Activated CD8-positive, alpha-beta memory T cell treated with anti-CD3 and anti-CD28 coated beads for 1 hour (primary cell): ENCODE measurements at places on chromosomes 11 and 22.

GRCh38 chr11:126406368-126406767 is 50.9 kb downstream of the ST3GAL4 start:
- no peak for DNase-seq

DNA sequence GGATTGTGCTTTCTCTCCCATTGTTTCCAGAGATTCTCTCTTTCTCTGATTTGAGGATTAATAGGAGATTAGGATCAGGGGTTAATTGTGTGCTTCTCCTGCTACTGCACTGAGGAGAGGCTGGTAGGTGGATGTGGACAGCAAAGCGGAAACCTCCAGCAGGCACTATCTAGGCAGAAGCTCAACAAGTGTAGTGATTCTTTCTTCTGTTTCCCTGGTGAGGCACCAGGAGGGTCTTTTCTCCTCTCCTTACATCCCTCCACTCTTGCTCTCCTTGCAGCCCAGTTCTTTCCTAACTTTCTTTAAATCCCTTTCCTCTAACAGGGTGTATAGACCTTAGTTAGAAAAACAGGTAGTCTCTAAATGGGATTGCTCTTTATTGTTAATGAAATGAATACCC is 1.9 kb upstream of the ZBTB16 start:
- no peak for DNase-seq

DNA sequence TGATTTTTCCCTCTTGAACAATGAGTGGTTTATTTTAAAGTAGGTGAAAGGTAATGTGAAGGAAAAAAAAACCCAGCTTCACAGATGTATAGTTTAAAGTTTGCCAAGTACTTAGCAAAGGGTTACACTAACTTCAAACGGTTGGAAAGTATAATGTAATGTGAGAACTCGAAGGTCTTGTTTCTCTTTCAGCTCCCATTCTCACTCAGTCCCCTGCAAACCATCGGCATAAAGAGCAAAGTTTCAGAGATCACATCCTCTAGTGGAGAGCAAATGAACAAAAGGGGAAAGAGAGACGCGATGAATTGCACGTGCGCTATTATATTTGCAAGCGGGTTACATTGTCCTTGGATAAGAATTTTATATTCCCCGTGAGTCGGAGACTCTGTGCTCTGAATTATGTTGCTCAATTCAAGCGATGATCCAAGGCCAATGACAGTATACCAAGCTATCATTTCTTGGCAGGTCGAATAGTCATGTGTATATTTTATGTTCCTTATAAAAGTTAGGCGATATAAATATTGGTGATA is 37.6 kb upstream of the BIRC3 start:
- DNase-seq, result no peak

DNA sequence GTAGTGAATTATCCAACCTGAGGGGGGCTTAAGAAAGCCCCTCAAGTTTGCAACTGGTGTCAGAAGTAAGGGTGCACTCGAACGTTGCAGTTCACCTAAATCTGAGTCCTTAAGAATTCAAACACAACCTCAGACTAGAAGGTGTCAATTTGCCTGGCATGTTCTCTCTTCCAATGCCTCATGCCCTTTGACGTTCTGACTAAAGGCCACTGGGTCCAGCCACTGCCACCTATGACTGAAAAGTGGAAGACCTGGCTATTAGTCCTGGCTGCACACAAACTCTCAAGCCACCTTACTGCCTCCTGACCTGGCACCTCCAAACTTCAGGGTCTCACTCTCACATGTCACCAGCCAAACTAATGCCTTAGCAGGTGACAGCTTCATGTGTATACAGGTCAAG is 8.0 kb downstream of the APOL4 start:
- no peak for DNase-seq

DNA sequence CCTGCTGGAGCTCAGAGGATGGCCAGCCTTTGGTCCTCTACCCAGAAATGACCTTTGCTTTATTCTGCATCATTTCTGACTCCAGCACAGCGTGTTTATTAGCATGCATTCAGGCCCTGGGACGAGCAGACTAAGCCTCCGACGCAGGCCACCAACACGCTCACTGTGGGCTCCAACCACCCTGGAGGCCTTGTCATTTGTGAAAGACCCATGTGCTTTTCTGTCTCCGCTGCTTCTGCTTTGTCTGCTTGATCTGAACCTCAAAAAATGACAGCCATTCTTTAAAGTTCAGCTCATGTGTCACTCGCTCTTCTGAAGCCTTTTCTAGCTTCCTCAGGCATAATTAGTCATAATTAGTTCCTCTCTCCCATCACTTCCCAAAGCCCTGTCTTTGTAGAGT is 109.1 kb upstream of the TIMP3 start:
- DNase-seq, result no peak

GRCh38 chr11:62127941-62128770 is 4.3 kb downstream of the INCENP start:
- no peak for DNase-seq

DNA sequence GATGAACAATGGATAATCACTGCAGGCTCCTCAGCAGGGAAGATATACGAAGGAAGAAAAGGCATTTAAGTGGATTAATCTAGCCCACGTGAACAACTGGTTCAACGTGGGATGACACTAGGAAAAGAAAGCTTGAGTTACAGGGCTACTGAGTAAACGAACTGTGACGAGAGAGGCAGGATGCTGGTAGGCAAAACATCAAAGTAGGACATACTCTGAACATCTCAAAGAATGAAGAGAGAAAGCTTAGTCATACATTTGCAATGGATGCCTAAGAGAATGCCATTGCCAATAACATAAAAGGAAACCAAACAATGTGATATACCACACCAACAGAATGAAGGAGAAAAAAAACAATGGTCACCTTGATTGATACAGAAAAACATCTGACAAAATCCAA is 12.9 kb downstream of the USP28 start:
- DNase-seq, result no peak

GRCh38 chr11:1791912-1792311 is 28.2 kb upstream of the CTSD start:
- no peak for DNase-seq

DNA sequence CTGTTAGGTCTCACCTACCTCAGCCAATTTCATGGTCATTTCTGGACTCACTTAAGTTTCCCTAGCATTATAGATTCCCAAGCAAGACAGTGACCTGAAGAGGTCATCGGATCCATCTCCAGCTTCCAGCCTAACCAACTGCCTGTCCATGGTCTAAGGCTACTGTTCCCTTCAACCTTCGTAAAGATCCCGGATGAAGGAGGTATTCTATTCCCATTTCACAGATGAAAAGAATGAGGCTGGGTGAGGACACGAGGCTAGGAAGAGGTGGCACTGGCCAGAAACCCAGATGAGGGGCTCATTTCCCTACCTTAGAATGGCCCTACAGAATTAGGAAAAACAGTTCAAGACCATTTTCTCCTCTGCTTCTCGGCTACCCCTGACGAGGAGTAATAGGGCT is 31.3 kb upstream of the DRD2 start:
- DNase-seq, result no peak

GRCh38 chr11:12480401-12480800 is 103.0 kb downstream of the PARVA start:
- no peak for DNase-seq

DNA sequence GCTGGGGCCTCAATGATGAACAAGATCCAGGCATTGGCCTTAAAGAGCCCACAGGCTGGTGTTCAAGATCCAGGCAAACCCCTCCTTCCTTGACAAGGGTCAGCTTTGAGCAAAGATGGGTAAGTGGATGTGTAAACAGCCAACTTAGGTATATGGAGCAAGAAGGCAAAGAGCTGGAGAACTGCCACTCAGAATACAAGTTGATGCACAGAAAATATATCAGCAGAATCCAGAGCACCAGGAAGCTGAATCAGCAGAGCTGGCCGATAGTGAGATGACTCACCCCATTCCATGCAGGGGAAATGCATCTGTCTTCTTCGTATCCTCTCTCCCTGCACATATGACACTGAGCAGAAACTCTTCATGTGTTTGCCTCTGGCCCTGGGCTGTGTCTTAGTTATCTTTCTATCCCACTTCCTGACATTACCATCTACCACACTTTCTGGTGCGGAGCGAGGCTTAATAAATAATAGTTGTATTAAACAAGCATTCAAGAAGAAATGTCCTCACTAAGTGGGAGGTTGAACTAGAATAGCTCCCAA is 57.8 kb downstream of the ENDOD1 start:
- no peak for DNase-seq

DNA sequence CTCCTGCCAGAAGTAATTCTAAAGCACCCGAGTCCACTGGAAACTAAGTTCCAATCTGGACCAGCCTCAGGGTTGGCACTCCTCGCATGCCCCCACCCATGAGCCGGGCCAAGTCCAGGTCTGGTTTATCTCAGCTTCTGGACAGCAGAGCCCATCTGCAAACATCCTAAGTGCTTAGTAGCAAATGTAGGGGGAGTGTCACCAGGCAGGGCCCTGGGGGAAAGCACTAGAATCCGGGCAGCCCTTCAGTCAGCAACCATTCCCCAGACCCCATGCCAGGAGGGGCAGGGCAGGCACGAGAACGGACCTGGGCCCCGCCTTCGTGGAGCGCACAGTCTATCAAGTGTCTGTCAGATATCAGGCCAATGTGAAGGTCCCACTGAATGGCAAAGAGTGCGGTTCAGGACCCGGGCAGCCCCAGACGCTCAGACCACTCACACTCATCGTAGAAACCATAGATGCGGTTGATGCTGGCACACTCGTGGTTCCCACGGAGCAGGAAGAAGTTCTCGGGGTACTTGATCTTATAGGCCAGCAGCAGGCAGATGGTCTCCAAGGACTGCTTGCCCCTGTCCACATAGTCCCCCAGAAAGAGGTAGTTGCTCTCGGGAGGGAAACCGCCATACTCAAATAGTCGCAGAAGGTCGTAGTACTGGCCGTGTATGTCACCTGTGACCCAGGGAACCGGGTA is 1.3 kb downstream of the PPP1CA start:
- no peak for DNase-seq

- no peak for DNase-seq
Measured at GRCh38 chr11:68463714-68464113, 3.2 kb downstream of the PPP6R3 start.

DNA sequence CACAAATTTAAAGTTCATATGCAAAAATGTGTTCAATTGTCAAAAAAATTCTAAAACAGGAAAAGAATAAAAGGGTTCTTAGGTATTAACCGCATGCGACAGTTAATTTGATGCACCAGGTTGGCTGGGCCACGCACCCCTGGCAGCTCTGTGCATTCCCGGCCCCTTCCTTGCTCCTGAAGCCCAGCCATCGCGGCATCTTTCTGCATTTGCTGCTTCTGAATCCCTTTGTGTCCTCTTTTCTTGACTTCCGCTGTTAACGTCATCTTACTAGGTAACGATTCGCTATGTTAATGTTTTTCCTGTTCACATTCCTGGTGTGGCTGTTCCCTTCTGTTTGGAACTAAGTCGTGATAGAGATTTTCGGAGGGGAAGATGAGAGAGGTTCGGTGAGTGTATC is 7.9 kb upstream of the KLHDC7B start:
- no peak for DNase-seq

GRCh38 chr11:103978616-103979595 is 57.5 kb upstream of the DDI1 start:
- DNase-seq, result no peak

GRCh38 chr11:313787-314553 is at the start of gene IFITM1:
TSS of gene IFITM1 (plus strand) at chr11:314040. CDS start at chr11:314171, 131 bp downstream.
- no peak for DNase-seq

GRCh38 chr22:35739931-35740380 is 22.3 kb downstream of the APOL5 start:
- DNase-seq, result no peak

- DNase-seq, result no peak
Measured at GRCh38 chr11:65471447-65471891, 27.4 kb upstream of the MALAT1 start.

DNA sequence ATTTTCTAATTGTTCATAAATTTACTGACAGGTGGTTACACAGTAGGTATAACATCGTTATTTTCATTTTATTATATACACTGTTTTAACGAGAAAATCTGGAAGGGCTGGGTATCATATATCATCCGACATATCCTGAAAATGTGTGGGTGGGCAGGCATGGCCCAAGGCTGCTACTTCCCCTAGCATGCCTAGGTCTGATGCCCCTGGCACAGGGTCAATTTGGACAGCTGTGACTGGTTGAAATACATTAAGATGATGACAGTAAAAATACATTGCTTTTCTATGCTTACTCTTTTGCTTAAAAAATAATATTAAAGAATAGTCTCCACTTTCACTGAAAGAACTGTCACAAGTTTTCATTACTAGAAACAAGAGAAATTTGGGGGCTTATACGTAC is 908.8 kb downstream of the OPCML start:
- no peak for DNase-seq

DNA sequence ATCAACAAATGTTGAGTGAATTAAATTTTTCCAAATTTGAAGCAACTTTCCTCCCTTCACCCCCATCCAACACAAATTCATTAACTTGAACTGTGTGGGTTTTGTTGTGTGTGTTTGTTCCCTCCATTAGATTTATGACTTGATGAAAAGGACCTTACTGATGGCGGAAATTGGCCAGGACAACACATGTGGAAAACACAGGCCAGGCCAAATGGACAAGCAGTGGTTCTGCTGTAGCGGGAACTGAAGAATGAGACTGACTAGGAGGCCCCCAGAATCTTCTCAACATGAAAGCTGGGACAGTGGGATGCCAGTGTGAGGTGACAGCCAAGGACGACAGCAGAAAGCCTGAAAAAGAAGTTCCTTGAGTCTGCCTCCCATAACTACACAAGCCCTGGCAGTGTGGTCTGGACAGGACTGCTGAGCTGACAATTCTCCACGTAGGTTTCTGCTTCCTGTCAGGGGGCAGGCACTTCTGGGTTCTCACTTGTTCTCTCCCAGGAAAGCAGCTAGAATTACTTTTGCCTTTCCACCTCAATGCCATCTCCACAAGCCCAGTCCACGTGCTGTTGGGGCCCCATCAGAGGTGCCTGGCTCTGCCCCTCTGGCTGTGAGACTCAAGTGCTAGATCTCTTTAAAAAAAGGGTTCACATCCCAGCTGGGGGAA is 94.3 kb downstream of the ETS1 start:
- no peak for DNase-seq

- DNase-seq, result no peak
Measured at GRCh38 chr11:3815845-3816244, 7.5 kb downstream of the PGAP2 start.

DNA sequence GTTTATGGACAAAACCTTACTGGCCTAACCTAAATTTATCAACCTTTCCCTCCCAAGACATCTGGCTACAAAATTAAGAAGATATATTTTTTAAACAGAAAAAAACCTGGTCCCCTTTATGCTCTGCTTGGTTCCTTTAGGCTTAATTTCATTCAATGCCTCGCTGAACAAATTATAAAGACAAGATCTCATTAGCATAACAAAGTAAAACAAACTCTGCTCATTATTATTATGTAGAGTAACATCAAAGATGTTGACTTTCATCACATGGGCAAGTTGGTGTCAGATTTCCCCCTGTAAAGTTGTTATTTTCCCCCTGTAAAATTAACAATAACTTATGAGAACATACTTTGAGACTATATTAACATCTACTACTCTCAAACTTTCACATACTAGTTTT is 11.0 kb downstream of the RRAS2 start:
- no peak for DNase-seq

DNA sequence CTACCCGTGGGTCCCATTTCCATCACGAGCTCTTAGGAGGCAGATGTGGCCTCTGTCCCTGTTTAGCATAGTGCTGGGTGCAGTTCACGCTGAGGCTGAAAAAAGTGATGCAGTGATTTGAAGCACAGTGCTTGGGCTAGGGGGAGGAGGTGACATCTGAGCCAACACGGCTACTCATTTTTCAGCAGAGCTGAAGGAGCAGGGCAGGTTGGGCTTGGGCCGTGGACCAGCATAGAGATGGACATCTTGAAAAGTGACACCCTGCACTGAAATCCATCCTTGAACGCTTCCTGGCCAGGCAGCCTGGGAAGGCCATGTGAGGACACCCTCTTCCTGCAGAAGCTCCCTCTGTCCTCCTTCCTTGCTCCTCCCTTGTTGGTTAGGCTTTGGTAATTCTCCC is 66.4 kb downstream of the ADAMTS15 start:
- DNase-seq, result no peak
